ENCODE measurements at places on chromosomes 1 and 21. TPM values are rescaled to one million over a fixed set of nuclear protein-coding genes. Genes with fewer than 3 reads are reported as not detected.

- no peak for DNase-seq
Measured at GRCh38 chr1:230423951-230424350, 2.2 kb downstream of the PGBD5 start.

DNA sequence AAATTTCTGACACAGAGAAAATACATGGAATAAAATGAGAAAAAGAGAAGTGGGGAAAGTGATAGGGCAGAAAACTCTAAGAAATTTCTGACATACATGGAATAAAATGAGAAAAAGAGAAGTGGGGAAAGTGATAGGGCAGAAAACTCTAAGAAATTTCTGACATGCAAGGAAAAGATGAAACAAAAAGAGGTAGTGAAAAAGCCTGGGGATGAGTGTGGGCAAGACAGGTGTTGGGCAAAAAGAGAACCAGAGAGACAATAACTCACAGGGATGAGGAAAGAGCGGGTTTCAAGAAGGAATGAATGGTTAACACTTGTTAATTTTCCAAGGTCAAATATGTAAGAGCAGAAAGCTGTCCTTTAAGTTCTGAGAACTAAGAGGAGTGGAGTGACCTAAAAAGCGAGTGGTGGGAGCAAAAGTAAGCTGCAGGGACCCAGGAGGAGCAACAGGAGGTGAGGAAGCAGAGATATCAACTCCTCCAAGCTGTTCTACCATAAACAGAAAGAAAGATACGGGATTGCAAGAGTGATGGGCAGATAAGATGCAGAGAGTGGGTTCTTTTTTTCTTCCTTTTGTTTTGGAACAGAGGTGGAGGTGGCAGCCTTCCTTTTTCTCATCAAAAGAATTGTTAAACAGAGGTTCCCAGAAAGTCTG, 29.9 kb upstream of the EXO1 start:
- DNase-seq: no peak

The OR2T11 gene
- total RNA-seq: not detected

- no peak for DNase-seq
Measured at GRCh38 chr1:156009404-156009803, 11.3 kb downstream of the SSR2 start.

DNA sequence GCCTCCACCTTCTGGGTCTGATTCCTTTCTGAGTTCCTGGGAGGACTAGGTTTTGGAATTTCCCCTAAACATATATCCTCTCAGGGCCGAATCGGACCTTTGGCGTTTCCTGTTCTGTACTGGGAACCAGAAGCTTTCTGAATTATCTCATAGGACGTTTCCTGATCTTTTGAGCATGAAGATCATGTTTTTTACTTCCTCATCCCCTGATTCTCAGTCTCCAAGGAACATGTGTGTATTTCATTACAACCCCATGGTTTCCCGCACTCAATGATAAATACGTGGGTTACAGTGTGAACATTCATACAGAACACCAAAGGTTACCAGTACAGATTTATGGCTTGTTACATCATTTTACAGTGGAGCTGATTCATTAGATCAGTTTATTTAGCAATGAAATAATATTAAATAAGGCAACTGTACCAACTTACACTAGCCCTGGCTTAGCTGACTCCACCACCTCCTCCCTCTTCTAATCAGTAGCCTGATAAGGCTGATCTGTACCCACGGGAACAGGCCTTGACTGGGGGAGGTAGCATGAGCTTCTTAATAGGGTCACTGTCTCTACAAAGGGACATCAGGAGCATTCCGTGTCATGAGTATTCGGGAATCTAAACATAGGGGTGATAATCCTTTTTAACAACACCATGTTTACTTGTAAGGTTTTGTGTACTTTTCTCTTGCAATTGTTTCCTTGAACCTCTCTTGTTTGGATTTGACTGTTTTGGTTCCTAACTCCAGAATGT, 57.8 kb upstream of the ERRFI1 start:
- DNase-seq: no peak

DNA sequence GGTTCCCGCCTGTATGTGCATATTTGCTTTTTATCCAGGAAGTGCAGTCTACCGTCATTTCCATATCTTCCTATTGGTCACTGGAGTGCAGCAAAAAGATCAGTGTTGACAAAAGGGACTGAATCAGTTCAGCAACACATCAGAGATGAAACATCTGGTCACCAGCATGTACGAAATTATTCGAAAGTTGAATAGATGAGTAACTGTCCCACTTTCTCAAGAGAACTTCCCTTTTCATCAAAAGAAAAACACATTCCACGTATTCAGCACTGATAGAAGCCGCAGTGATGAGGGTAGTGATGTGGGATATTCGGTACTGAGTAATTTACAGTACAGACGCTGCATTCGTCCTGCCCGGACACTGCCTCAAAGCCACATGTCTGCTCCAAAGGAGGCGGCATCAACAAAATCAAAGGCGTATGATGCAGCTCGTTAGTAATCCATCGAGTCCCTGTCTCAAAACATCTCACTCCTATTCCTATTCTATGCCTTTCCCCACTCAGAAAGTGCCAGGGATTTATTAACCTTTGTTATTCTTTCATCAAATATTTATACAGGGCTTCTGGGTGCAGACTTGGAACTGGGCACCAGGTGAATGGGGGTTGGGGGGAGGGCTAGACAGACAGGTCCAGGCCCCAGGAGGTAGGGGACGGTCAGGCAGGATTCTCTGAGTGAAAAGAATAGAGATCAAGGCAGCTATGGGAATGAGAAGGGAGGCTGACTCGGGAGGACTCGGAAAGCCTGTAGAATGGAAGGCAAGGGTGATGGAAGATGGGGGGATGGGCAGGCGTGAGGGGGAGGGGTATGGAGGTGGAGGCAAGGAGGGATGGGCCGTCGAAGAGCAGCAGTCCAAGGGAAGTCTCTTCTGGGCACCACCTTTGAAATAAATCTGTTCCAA, 79.5 kb upstream of the SLC45A1 start:
- no peak for DNase-seq

The AQP10 gene
- total RNA-seq: not detected

Data from activated CD4-positive, alpha-beta T cell treated with anti-CD3 and anti-CD28 coated beads, Interleukin-2, amount 10 ng/mL, durations not matched to agents 24 days and 14 days (primary cell).